Activated T-cell treated with anti-CD3 and anti-CD28 coated beads for 1 hour (primary cell): ENCODE measurements at places on chromosomes 7 and 10.

- no peak for DNase-seq
Observed at GRCh38 chr10:46090258-46090812, 44.3 kb upstream of the MSMB start.

DNA sequence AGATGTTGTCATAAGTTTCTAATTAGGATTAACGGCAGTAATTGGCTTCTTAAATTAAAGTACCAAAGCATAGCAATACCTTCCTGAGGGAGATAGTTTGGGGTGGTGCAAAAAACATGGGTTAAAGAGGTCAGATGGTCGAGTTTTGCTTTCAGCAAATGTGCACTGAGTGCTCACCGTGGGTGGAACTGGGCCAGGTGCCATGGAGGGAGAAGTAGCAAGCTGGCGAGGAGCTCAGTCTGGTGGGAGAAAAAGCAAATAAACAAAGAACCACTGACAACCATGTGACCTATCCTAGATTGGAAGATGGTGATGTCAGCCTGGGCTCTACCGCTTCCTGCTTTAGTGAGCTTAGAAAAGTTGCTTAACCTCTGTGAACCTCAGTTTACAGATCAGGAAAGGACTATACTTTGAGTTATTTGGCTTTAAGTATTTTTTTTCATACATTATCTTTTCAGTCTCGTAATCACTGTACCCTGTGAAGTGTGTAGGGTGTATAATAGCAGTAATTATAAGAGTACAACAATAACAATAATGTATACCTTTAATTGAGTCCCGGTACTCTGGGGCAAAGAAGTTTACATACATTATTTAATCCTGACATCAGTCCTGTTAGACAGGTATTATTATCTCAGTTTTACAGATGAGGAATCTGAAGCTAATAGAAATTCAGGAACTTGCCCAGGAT, 69.0 kb upstream of the PDCD4 start:
- DNase-seq = peak; percentile 17

DNA sequence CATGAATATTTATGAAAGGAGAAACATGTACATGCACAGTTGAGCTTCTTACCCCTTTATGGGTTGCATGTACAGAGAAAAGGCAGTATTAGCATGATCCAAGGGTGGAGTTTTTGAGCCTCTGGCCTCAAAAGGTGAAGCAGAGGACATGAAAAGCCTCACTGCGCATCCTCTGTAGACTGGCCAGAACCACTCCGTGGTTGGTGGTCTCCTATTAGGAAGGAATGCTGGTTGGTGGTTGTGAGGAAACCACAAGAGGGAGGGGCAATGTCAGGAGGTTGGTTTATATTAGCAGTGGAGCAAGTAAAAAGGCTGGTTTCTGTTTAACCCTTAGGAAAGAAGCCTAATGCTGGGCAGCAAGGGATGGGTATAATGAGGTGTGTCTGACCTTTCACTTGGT, 37.5 kb downstream of the AHCYL2 start:
- no peak for DNase-seq

- DNase-seq = peak; percentile 6
Observed at GRCh38 chr7:143901332-143901667, 676 bp downstream of the TCAF1 start.

DNA sequence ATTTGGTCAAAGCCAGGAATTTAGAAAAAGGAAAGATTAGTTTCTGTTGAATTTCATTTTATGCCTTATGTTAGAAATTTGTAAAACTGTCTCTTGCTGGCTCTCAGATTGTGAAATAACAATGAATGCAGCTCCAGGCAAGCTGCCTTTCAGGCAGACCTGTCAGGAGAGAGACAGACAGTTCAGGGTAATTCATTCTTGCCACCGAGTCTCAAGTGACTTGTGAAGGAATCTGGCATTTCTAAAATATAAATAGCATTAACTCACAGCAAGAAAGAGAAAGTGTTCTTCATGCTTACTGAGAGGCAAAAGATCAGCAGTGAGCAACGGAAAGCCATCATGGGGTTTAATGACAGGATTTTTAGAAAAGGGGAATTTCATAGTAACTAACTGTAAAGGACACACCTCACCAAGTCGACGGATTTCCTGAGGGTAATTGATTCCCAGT, 442.3 kb upstream of the AKR1E2 start:
- no peak for DNase-seq

DNA sequence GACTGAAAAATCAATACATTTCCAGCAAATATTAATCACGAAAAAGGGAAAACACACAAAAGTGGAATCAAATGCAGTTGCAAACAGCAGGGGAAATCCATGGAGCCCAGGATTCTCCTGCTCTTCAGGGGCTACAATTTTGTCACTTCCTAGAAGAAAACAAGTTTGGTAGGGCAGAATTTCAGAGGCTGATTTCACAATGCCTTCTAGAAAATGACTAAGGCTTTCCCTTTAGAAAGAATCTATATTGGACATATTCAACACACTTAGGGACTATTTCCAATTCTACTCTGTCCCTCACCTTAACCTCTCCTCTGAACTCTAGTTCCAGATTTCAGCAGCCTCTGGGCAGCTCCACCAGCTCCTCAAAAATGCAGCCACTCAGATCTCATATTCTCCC, 111.3 kb downstream of the HECTD2 start:
- DNase-seq = no peak

DNA sequence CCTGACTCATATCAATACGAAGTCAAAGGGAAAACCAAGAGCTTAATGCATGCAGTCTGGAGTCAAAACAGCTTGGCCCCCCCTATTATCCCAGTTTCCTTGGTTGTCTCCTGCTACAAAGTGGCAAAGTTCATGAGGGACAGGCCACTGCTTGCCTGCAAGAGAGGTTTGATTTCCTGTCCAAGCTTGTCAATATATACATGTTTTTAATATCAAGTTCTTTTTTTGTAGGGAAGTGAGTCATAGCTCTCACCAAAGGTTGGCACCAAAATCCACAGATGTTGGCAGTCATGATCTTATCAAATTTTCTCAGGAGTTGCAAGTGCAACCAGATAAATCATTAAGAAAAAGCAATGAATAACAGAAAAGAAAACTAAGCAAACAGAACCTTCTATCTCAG, 176.8 kb downstream of the COBL start:
- no peak for DNase-seq

DNA sequence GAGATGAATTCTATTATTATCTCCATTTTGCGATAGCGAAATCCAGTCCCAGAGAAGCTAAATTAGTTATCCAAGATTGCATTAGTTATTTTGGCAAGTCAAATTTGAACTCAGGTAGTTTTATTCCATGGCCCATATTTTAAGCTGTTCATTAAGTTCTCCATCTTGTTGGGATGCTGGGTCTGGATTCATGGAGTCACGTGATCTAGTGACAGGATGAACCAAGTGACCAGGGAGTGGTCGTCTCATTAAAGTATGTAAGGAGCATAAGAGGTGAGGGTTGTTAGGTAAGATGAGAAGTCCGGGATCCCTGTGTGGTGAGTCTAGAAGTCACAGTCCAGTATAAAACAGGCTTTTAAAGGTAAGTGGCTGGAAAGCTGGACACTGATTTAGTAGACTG, 740.5 kb downstream of the PCDH15 start:
- no peak for DNase-seq

DNA sequence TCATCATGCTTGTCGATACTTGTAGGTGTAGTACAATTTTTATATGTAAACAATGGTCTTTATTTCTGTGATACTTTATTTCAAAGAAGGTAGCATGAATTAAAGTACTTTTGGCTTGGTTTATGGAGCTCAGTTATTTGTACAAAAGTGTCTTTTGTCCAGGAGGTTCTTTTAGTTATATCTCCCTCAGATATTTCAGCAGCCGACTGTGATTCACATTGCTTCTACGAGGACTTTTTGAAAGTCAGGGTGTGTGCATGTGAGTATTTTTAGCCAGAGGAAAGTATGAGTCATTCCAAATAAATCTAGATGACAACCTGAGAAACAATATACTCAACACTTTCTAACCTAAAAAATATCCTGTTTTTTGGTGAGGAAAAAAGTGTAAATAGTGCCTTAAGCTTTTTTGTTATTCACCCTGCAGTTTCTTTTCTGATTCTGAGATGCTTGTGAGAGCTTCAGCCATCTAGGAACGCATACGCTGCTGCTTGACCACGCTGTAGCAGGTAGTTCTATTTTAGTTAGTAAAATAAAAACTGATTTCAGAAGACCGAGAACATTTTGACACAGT, 595 bp upstream of the SUN1 start:
- no peak for DNase-seq

DNA sequence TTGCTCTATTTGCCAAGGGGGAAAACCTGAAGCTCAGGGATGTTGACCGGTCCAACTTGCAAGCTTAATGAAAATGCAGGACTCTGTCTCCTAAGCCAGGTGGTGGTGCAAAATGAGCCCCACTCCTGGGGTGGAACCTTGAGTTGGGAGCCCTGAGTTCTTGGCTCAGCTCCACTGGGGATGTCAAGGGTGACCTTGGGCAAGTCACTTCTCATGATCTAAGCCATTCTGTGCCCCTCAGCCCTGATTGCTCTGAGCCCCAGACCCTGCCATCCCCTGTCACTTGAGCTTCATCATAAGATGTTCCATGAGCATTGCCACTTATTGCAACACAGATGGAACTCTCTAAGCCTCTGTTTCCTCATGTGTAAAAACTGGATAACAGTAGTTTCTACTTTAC, 33.9 kb downstream of the MYL10 start:
- no peak for DNase-seq

- DNase-seq = no peak
Observed at GRCh38 chr10:71231206-71231605, 18.8 kb downstream of the UNC5B start.

GRCh38 chr7:12244129-12244528, 33.0 kb downstream of the TMEM106B start:
- DNase-seq = no peak

- DNase-seq = no peak
Observed at GRCh38 chr7:746155-747061, 19.3 kb upstream of the PRKAR1B start.

GRCh38 chr7:149443523-149443922, 17.3 kb downstream of the ZNF777 start:
- no peak for DNase-seq

DNA sequence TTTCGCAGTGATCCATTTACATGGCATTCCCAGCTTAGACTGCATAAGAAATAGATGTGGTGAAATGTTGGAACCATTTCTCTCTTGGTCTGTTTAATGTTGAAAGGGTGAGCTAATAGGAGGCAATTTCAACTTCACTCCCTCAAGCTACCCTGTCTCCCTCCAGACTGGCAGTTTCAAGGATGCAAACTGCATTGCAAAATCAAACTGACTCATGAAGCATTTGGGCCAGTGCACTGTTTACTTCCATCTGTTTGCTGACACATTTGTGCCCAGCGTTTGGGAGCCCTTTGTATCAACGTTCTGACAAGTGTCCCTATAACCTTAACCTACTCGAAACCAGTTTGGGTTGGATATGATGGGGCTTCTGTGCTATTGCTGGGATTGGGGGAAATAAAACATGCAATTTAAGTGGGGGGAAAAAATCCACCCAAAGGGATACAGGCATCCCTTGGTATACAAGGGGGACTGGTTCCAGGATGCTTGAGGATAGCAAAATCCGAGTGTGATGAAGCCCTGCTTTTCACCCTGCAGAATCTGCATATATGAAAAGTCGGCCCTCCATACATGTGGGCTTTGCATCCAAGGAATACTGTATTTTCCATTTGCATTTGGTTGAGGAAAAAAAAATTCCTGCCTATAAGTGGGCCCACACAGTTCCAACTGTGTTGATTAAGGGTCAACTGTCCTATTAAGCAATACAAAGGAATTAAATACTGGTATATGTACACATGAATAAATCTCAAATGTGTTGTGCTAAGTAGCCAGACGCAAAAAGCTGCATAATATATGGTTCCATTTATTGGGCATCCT, 15.6 kb downstream of the RHEB start:
- no peak for DNase-seq

DNA sequence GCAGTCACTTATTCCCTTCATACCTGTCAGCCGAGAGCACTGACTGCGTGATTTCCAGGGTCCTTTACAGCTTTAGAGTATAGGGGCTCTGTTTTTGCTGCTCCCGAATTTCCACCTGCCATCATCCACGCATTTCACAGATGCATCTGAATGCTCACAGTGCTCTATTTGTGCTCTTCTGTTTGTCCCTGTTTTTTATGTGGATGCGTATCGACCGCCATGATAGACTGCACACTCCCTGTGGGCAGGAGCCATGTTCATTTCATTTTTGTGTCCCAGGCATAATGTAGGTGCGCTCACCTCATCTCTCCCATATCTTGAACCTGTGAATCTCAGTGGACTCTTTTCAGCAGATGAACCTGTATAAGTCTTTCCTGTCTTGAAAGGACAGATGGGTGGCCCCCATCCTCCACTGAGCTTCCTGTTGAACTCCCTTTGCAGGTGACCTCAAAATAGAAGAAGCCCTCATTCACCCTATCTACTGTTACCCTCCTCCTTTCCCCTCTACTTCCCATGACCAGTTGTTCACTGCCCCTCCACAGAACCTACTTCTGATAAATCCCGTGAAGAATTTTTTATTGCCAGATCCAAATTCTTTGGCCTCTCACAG, 228.4 kb downstream of the CELF2 start:
- DNase-seq = no peak

DNA sequence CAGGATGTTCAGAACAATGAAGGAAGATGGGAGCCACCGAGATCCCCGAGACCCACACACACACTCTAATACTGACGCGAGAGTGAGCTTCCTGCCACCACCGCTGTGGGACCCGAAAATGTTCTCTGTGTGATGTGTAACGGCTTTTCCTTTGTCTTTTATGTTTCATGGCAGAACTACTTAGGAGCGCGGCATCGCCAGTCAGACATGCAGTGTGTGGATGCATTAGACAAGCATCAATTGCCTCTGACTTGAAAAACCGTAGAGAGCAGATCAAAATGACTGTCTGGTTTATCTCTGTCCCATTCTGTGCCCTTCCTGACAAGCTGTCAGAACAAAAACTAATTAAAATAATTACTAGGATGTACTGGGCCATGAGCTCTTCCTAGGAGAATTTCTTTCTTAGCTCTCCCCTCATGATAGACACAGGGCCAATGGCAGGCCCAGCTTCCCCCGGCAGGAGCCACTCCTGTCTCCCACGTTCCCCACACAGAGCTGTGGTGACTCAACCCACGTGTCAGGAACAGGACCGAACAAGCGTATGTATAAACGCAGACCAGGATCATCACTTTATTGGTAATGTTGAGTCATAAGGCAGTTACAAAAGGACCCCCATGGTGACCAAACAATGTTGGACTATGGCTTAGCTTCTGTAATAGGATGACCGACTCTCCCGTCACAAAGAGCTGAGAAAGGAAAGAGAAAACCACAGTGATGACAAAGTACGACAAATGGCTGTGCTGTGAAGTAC, 705.0 kb downstream of the PARD3 start:
- no peak for DNase-seq

GRCh38 chr10:77970869-77971803, 44.6 kb upstream of the DLG5 start:
- DNase-seq = no peak

GRCh38 chr7:114988026-114988425, 66.1 kb downstream of the MDFIC start:
- DNase-seq = no peak

DNA sequence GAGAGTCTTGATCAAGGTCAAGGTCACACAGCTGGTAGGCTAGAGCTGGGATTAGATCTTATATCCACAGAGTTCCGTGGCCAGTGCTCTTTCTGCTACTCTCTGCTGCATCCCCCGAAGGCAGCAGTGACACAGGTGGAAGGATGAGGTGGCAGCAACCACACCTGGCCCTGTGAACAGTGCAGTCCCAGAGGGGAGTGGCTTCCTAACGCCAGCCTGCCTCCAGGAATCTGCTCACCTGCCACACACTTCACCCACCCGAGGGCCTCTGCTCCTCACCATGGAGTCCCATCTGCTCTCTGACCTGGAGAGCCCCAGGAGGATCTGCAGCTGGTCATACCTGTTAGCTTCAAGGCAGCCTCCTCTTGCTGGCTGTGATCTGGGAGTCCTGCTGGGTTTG, 484.2 kb downstream of the PLXNA4 start:
- DNase-seq = no peak
